ENCODE measurements at places on chromosomes 1 and 21. TPM values are rescaled to one million over a fixed set of nuclear protein-coding genes. Genes with fewer than 3 reads are reported as not detected.
A peak's percentile ranks its signal among the peaks of the same experiment; 100 is the strongest.

DNA sequence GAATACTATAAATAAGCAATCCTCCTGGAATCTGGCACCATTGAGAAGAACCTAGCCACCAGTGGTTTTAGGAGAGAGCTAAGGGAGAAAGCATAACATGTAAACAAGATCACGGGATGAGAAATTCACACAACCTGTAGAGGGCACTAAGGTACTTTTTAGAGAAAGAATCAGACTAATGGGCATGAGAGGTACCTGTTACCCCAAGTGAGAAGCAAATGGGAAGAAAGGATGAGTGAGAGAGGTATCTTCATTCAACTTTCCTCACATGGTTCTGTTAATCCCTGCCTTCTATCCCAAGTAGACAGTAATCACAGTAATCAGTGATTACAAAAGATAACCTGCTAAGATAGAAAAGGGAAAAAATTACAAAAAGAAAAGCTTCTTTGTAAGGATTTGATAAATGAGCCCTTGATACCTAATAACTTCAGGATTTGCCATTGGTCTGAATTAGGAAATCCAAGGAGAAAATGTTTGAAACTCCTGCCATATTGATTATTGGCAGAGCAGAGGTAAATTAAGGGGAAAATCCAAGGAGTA, 251.1 kb upstream of the ADGRL2 start:
- no peak overlapping the region for H3K4me3 ChIP-seq
- H3K36me3 ChIP-seq, result no peaks in the 10 kb centered on the region
- H3K27ac ChIP-seq, result no peak overlapping the region
- peaks cover 31% of the 10 kb centered on the region for H3K4me1 ChIP-seq
- no peaks in the 10 kb centered on the region for H3K27me3 ChIP-seq

GRCh38 chr21:36422279-36423098, 37.3 kb downstream of the CHAF1B start:
- H3K4me1 ChIP-seq, result no peaks in the 10 kb centered on the region
- H3K27ac ChIP-seq, result no peak overlapping the region
- no peak overlapping the region for H3K4me3 ChIP-seq
- H3K27me3 ChIP-seq, result no peaks in the 10 kb centered on the region

DNA sequence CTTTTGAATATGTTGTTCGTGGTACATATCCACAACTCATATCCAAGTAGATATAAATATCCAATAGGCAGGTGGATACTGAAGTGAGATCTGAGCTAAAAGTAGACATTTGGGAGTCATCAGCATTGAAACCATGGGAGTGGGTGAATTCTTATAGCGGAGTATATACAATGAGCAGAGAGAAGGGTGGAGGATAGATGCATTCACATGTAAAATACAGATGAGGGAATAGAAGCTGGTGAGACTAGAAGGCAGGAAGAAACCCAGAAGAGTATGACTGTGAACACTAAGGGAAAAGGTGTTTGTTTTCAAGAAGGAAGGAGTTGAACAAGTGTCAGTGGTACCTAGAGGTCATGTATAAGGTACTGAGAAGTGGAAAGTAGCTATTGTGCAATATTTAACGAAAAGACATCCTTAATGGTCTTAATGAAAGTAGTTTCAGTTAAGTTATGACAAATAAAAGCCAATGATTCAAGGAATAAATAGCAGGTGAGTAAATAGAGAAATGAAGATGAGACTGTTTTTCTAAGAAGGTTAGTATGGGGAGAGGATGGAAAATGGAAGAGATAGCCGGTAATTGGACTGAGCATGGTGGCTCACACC, 181.6 kb upstream of the CACYBP start:
- no peaks in the 10 kb centered on the region for H3K36me3 ChIP-seq
- peaks cover 11% of the 10 kb centered on the region for H3K4me1 ChIP-seq
- no peak overlapping the region for H3K27ac ChIP-seq
- H3K4me3 ChIP-seq, result no peak overlapping the region
- no peaks in the 10 kb centered on the region for H3K27me3 ChIP-seq
- DNase-seq, result peak; percentile 6

- DNase-seq, result no peak
- no peaks in the 10 kb centered on the region for H3K36me3 ChIP-seq
- H3K27me3 ChIP-seq, result no peaks in the 10 kb centered on the region
- no peak overlapping the region for H3K27ac ChIP-seq
These were observed 56.7 kb downstream of the HSF2BP start for GRCh38 chr21:43602266-43603232.

GRCh38 chr1:98331243-98331642, 330.3 kb upstream of the SNX7 start:
- H3K27ac ChIP-seq, result no peak overlapping the region
- no peak for DNase-seq
- peaks cover 4% of the 10 kb centered on the region for H3K4me1 ChIP-seq
- H3K4me3 ChIP-seq, result no peak overlapping the region

DNA sequence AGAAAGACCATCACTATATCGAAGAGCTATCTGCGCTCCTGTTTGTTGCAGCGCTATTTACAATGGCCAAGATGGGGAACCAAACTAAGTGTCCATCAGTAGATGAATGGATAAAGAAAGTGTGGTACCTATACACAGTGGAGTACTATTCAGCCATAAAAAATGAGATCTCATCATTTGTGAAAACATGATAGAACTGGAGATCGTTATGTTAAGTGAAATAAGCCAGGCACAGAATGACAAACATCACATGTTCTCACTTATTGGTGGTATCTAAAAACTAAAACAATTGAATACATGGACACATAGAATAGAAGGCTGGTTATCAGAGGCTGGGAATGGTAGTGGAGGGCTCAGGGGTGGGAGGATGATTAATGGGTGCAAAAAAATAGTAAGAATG, 256.2 kb downstream of the SRGAP2C start:
- no peaks in the 10 kb centered on the region for H3K27me3 ChIP-seq
- no peaks in the 10 kb centered on the region for H3K36me3 ChIP-seq
- H3K27ac ChIP-seq, result no peak overlapping the region
- no peak for DNase-seq
- 0 out of 2 replicates have a peak, but pooled peaks cover 4% of the 10 kb centered on the region for H3K4me1 ChIP-seq

DNA sequence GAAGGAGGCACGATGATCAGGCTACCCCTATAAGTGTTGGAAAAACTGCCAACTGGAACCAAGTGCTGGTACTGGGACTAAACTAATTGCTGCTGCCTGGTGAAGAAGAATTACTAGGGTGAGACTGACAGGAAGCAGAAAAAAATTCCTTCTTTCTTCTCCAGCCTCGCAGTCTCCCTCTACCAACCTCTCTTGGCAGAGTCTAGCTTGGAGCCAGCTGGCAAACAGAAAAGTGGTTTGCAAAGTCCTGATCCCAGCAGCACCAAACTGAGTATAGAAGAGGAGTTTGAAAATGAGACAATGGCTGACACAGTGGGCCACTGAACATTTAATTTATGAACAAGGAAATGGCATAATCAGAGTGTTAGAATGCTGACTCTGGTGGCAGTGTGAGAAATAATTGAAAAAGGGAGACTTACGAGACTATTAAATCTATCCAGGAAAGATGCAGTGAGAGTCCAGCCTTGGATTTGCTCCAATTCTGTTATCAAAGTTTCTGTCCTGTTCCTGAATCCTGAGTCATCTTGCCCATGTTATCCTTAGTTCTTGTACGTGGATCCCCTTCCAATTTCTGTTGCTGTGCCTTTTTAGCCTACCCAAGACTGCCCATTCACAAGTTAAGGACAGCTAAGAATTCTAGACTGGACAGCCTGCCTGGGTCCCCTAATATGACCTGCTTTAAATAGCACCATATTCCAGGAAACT, 23.7 kb upstream of the DISP1 start:
- no peaks in the 10 kb centered on the region for H3K36me3 ChIP-seq
- H3K4me3 ChIP-seq, result no peak overlapping the region
- H3K27me3 ChIP-seq, result 0 out of 2 replicates have a peak, but pooled peaks cover 4% of the 10 kb centered on the region
- H3K27ac ChIP-seq, result no peak overlapping the region
- H3K4me1 ChIP-seq, result no peaks in the 10 kb centered on the region
- no peak for DNase-seq

GRCh38 chr1:186325239-186325638, 49.8 kb downstream of the TPR start:
- H3K4me3 ChIP-seq, result no peak overlapping the region
- H3K27me3 ChIP-seq, result no peaks in the 10 kb centered on the region
- H3K36me3 ChIP-seq, result peaks cover 59% of the 10 kb centered on the region
- peak; percentile 43 for DNase-seq

- no peaks in the 10 kb centered on the region for H3K27me3 ChIP-seq
- peak overlapping the region; percentile 95 for H3K4me3 ChIP-seq
- peak overlapping the region; percentile 86 for H3K27ac ChIP-seq
- H3K36me3 ChIP-seq, result no peaks in the 10 kb centered on the region
- peak; percentile 28 for DNase-seq
- peaks cover 13% of the 10 kb centered on the region for H3K4me1 ChIP-seq
These were observed 773 bp downstream of the CNST start for GRCh38 chr1:246566813-246567645.

- peak overlapping the region; percentile 86 for H3K27ac ChIP-seq
- H3K4me3 ChIP-seq, result no peak overlapping the region
- H3K36me3 ChIP-seq, result no peaks in the 10 kb centered on the region
- H3K4me1 ChIP-seq, result peaks cover 17% of the 10 kb centered on the region
- no peaks in the 10 kb centered on the region for H3K27me3 ChIP-seq
- DNase-seq, result no peak
These were observed 80.8 kb upstream of the RAB4A start for GRCh38 chr1:229190057-229190575.

DNA sequence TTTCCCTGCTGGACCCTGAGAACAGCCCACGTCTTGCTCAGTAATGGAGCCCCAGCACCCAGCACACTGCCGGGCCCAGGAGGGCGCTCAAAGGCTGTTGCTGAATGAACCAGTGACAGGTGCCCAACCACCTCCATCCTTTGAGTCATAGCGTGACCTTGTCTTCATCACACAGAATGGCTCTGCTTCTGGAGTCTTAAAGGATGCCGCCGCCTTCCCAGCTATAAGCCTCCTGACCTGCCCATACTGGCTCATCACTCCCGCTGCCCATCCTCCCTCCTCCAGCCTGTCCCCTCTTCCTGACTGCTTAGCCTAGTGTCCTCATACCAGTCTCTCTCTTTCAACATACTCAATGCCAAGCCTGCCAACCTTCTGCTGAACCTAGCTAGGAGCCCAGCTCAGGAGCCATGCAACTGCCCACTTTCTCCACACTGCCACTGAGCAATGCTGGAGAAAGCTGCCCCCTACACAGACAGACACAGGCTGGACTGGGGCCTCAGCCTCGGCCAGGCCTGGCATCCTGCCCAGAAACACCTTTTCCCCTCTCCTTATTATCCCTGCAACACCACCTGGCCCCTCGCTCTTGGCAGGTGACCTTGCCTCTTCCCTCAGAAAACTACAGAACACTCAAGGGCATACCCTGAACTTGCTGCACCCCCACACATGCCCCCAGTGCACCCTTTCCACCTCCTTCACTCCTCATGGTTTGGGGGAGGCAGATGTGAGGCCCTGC, 14.1 kb downstream of the TTC39A start:
- H3K27ac ChIP-seq, result no peak overlapping the region
- no peaks in the 10 kb centered on the region for H3K27me3 ChIP-seq
- no peak overlapping the region for H3K4me3 ChIP-seq

DNA sequence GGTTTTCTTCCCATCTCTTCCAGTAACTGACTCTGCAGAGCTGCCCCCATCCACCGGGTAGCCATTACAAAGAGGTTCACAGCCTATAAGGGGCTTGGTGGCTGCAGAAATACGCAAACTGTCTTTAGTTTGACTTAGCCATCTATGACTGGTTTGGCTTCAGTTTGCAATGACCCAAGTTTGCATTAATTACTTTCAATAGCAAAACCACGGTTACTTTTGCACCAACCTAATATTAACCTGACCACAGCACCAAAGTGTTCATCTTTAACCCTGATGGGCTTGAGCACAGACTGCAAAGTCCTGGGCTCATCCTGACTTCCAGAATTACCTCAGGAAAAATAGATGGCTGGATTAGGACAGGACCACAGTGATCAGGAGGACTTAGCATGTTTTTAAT, 2.2 kb upstream of the HAO2 start:
- H3K27ac ChIP-seq, result no peak overlapping the region
- no peaks in the 10 kb centered on the region for H3K27me3 ChIP-seq
- no peaks in the 10 kb centered on the region for H3K36me3 ChIP-seq
- peaks cover 1% of the 10 kb centered on the region for H3K4me1 ChIP-seq
- no peak overlapping the region for H3K4me3 ChIP-seq
- no peak for DNase-seq

DNA sequence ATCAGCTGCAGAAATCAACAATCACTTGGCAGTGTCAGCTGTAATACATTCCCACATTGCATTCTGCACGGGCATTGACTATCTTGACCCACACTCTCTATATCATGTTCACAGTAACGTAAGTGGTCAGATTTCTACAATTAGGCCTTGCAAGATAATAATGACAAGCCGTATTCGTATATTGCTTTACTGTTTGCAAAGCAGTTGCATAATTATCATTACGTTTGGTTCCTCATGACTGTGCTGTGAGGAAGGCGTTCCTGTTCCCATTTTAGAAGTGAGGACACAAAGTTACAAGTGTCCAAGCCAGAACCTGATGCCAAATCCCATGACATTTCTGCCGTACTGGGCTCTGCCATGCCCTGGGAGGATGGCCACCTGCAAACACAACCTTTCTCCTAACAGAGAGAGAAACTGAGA, 53.5 kb upstream of the TARBP1 start:
- no peak for DNase-seq
- H3K27ac ChIP-seq, result no peak overlapping the region
- H3K4me1 ChIP-seq, result peaks cover 7% of the 10 kb centered on the region
- no peaks in the 10 kb centered on the region for H3K36me3 ChIP-seq

GRCh38 chr1:1093610-1093943, 19.5 kb upstream of the RNF223 start:
- no peak for DNase-seq
- H3K4me3 ChIP-seq, result no peak overlapping the region
- H3K4me1 ChIP-seq, result no peaks in the 10 kb centered on the region
- H3K27me3 ChIP-seq, result peaks cover 5% of the 10 kb centered on the region

DNA sequence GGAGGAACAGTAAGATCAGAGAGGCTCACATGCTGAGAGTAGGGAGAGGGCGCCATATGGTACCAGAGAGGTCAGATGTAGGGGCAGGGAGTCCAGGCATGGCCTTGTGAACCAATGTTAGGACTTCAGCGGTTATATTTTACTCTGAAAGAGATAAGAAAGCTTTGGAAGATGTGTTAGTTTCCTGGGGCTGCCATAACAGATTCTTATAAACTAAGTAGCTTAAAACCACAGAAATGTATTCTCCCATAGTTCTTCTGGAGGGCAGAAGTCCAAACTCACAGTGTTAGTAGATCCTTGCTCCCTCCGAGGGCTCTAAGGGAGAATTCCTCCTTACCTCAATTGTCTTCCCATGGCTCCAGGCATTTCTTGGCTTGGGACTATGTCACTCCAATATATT, 502.5 kb upstream of the ADGRL2 start:
- H3K4me3 ChIP-seq, result no peak overlapping the region
- no peak overlapping the region for H3K27ac ChIP-seq
- no peaks in the 10 kb centered on the region for H3K27me3 ChIP-seq
- H3K4me1 ChIP-seq, result peaks cover 19% of the 10 kb centered on the region
- DNase-seq, result no peak

- DNase-seq, result no peak
- H3K27me3 ChIP-seq, result no peaks in the 10 kb centered on the region
- no peak overlapping the region for H3K27ac ChIP-seq
- H3K4me3 ChIP-seq, result no peak overlapping the region
- no peaks in the 10 kb centered on the region for H3K36me3 ChIP-seq
These were observed 1.2 kb upstream of the FAAP20 start for GRCh38 chr1:2195785-2196184.

Gene SPRR2F
- total RNA-seq, result not detected

Gene RGS21
- not detected for total RNA-seq

Gene BGLAP
- total RNA-seq, result 2.7 TPM

Gene LCA5L
- total RNA-seq, result not detected

Gene HHAT
- total RNA-seq, result 0.66 TPM

Gene TCHHL1
- total RNA-seq, result not detected

Gene LIPI
- not detected for total RNA-seq

Gene NCAM2
- 0.83 TPM for total RNA-seq

Gene TNN
- 0.31 TPM for total RNA-seq

Measured in GM23338 (cell line).